Stimulated activated CD8-positive, alpha-beta memory T cell treated with anti-CD3 and anti-CD28 coated beads, Interleukin-4, amount 100 ng/mL, for 24 hours (primary cell): ENCODE measurements at places on chromosomes 16 and 17.

DNA sequence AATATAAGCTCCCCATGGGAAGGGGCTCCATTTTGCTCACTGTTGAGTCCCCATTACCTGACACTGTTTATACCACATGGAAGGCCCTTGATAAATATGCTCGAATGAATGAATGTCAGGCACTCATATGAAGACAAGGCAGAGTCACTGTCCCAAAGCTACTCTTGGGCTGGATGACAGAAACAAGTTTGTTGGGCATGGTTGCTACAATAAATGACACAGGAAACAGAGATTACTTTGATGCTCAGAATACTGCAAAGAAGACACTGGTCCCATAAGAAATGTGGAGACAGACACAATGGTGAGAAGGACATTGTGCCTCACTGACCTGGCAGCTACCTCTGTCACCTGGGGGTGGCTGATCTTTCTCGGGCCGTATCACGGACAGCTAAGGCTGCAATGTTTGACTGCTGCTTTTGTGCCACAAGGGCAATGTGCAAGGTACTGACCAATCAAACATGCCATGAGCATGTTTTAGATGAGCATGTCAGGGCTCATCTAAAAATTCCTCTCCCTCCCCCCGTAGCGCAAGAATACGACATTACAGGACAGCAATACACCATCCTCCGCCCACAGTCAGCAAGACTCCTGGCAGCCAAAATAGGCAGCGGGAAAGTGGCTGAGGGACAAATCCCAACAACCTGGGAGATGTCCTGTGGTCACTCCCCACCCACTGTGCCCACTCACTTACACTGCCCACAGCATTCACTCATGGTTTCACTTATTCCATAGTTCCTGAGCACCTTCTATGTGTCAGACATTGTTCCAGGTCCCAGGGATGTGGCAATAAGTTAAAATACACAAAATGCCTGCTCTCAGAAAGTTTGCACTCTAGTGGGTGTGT is 5.0 kb downstream of the PIK3R6 start:
- DNase-seq, result no peak

DNA sequence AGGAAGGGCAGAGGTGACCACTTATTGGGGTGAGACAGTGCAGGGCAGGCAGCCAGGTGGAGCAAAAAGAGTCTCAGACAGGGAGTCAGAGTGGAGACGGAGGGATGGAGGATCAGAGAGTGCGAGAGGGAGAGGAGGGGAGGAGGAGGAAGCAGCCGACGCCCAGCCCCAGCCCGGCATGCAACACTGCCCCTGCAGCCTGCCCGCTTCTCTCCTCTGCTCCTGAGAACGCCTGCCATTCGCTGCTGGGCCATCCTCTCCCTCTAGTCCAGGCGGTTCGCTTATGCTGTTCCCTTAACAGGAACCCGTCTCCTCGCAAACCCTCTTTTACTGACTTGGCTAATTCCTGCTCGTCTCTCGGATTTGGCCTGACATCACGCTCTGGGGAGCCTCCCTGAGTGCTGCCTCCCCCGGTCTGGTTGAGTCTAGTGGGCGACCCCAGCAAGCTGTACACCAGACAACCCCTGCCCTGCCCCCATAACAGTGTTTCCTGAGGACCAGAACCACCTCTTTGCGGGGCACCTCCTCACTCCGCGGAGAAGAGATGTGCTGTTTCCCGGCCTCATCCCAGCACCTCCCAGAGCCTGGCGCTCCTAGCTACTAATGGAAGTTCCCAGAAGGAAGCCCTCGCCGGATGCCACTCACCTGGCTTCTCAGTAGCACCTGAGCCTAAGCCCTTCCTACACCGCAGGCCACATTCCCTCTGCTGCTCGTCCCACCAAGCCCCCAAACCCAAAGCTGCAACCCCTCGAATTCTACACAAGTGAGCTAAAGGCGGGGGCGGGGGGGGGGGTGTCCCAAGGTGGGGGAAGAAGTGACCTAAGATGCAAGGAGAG is 61.2 kb upstream of the CCL1 start:
- DNase-seq, result no peak

GRCh38 chr16:31868691-31869167 is 4.9 kb upstream of the ZNF267 start:
- DNase-seq, result peak; percentile 70

DNA sequence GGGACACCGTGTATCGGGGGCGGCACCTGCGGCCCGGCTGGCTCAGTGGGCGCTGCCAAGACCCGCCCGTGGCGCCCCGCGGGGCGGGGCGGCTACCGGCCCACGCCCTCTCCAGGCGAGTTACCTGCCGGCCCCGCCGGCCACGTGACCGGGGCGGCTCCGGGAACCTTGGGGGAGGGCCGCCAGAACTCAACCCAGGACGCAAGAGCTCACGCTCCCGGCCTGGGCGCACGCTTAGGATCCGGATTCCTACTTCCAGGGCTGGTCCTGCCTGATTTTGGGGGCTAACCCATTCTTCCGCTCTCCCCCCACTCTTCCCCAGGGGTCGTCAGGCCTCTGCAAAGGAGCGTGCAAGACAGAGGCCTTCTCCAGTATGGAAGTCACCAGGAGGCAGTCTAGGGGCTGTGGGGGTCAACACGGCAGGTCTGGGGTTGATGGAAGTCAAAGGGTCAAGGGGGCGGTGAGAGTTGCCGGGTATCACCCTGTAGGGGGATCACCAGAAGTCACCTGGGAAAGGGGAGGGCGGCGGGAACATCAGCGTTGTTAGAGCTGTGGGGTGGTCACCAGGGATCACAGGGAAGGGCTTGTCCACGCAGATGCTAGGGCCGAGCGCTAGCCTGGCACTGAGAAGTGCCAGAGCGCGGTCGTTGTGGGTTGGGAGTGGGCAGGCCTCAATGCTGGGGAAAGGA is 354 bp upstream of the ESRP2 start:
- DNase-seq, result peak; percentile 34

DNA sequence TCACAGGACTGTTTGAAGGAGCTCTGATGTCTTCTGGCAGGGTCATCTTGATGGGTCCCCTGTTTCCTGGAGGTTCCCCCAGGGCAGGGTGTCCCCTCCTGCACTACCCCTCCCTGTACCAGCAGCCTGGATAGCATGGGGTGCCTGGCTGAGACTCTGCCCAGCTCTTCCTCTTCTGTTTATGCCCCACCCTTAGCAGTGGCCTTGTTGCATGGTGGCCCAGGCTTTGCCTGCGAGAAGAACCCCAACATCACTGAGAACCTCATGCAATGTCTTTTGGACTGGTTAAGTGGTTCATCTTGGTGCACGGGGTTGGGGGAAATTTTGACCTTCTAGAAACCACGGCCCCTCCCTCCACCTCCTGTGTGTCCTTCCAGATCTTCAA is 121.8 kb downstream of the IRX3 start:
- no peak for DNase-seq

DNA sequence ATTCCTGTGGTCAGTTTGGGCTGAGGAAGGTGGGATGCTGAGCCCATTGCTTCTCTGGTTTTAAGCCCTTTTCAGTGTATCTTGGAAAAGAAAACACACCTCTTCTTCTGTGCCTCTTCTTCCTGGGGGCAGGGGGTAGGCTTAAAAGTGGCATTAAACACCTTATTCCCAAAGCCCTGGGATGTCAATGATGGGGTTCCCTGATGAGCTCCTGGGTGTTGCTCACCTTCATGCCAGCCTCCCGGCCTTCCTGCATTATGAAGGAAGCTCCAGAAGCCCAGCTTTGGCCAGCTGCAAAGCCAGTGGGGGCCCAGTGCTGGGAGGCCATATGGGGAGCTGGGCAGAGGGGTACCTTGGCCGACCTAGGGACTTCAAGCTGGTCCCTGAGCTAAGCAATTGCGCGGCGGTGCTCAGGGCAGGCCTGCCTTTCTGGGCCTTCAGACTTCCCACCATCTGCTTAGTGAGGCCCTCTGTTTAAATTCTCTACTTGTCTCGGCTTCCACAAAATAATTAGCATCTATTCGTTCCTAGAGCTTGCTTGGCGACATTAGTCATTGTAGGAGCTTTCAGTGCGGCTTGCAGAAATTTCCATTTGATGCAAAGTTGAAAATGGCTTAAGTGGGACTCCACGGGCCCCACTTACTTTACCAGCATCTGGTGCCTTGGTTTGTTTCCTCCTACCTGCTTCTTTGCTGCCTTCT is 121.7 kb upstream of the NLRP1 start:
- DNase-seq, result no peak

- no peak for DNase-seq
Measured at GRCh38 chr16:54412037-54412436, 125.5 kb upstream of the IRX3 start.

DNA sequence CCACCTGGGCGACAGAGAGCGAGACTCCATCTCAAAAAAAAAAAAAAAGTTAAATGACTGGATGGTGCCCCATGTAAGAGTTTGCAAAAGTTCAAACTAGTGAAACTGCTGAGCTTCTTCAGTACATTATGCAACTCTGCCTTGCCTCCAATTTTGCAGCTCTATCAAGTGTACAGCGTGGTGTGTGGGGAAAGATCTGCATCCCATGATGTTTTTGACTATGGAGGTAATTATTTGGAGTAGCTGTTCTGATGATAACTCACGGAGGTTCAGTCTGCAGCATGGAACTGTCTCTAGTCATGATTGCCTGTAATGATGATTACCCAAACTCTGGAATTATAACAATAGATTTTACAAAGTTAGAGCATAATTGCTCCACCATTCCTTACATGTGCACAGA is 149.6 kb downstream of the PITPNC1 start:
- no peak for DNase-seq

- peak; percentile 74 for DNase-seq
Measured at GRCh38 chr16:58515125-58515870, at the start of gene SETD6. SETD6 (plus strand) TSS chr16:58515517; CDS start chr16:58515538, 21 bp downstream.

DNA sequence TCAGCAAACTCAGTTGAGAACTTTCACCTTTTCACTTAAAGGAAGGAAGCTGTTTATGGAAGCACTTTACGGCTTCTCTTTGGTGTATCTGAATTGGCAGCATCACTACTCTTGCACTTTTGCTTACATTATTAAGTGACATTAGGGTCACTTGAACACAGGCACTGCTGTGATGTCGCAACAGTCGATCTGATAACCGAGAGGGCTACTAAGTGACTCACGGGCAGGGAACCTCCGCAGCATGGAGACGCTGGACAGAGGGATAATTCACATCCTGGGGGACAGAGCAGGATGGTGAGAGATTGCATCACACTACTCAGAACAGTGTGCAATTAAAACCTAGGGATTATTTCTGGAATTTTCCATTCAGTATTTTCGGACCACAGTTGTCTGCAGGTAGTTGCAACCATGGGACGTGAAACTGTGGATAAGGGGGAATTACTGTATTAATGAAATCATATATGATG is 56.5 kb downstream of the DNAH2 start:
- DNase-seq, result no peak

DNA sequence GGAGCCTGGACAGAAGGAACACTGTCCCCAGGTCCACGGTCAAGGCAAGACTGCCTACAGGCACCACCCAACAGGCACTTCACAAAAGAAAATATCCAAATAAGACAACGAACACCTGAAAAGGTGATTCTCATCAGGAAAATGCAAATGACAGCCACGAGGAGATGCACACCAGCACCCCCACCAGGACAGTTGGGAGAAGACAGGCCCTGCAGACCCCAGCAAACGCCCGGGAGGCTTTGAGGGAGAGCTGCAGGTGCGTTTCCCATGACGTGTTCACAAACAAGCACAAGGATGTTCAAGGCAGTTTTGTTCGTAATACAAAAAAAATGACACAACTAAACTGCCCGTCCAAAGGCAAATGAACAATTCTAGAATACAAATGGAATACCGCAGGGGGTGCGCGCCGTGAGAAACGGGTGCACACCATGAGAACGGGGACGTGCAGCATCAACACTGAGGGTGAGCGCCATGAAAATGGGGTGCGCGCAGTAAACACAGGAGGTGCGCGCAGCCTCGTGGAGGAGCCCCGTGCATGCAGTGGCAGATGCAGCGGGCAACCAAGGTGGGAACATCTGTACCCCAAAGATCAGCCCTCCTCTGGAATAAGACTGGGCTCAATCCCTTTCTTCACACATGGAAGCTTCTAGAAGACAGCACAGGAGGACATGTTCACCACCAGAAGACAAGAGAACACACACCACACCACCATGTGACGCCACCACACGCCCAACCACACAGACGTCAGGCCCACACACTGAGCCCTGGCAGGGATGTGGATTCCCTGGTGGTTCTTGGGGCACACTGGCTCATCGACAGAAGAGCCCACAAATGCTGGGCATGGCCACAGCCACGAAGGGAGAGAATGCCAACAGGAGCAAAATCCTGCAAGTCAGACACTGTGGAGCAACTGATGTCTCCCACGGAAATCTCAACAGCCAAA is 91.2 kb downstream of the ZNF778 start:
- no peak for DNase-seq

DNA sequence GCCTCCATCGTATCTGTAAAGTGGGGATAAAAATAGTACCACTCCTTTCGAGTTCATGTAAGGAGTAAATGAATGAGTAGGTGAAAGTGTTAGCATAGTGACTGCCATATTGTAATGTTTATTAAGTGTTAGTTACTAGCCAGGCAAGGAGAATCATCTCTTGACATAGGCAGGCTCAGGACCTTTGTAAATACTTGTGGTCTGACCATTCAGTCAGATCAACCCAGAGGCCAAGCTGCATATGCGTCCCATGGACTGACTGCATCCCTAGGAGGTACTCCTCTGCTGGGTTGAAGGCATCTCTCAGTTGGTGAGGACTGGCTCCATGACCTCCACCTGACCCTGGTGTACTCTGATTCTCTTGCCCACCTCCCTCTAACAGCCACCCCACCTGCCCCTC is 40.5 kb upstream of the CDRT4 start:
- no peak for DNase-seq

DNA sequence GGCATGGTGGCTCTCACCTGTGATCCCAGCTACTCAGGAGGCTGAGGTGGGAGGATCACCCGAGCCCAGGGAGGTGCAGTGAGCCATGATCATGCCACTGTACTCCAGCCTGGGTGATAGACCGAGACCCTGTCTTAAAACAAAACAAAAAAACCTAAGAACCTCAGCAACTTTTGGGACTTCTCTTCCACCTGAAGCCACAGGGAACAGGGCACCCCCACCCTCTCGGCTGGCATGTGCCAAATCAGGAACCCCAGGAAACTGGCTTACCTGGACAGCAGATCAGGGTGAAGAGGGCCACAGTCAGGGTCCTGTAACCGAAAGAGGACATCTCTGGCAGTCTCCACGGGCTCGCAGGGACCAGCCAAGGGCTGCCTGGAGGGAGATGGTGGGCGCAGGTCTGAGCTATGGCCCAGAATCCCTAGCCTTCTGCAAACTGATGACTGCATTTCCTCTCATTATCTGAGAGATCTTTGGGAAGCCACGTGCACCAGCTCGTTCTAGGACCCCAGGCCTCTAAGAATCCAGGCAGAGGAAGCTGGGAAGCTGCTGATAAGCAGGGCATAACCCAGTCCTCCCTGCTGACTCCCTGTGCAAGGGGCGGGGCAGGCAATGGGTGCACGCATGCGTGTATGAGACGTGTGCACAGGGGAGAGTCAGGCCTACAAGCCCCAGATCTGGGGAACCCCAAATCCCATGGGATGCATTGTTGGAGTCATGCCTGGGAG is 8.4 kb downstream of the PRR29 start:
- no peak for DNase-seq

DNA sequence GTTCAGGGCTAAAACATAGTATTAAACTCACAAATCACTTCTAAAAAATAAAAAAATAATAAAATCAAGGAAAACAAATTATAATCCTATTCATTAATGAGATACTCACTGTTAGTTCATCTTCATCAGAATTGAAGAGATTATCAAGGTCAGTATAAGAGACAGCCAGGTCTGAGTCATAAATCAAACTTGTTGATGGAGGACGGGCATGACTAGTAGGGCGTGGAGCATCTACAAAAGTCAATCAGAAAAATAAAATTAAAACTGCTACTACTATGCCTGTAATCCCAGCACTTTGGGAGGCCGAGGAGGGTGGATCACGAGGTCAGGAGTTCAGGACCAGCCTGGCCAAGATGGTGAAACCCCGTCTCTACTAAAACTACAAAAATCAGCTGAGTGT is 59.1 kb upstream of the INTS2 start:
- DNase-seq, result no peak
